Peyer's patch (tissue), 4 donors: ENCODE measurements at places on chromosomes 5 and 9.
A peak's percentile ranks its signal among the peaks of the same experiment; 100 is the strongest.

GRCh38 chr5:178284093-178284675, 51.6 kb upstream of the PHYKPL start:
- DNase-seq: no peak

DNA sequence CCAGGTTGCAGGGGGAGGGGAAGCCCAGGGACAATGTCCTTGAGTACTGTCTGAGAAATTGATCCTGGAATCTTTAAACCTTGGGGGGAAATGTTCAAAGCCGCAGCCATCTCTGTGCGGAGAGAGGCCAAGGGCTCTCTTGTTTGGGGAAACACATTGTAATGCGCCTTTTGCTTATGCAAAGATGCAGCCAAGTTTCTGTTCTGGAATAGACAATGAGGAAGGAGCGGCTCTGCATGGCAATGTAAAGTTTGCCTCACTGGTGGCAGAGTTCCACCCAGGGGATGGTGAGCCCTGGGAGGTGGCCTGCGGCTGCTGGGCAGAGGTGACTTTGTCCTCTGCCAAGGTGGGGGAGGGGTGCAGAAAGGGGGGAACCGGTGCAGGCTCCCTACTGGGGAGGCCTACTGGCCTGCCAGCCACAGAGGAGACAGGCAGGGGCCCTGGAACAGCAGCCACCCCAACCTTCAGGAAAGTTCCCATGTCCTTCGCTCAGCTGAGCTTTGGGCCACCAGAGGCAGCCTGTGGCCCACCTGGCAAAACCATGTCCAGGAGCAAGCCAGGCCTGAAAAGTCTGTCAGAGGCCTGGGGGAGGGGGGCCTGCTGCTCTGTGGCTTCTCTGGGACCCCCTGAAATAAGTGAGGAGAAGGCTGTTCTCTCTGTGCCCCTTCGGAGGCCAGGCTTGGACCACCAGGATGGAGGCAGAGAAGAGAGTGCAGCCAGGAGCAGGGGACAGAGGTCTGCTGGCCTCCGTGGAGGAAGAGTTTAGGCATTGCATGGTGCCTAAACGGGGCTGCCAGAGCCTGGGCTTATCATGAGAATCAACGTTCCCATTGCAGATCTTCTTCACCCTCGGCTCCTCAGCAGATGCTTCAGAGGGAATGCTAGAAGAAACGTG, 127.8 kb downstream of the ZNF354C start:
- no peak for DNase-seq

DNA sequence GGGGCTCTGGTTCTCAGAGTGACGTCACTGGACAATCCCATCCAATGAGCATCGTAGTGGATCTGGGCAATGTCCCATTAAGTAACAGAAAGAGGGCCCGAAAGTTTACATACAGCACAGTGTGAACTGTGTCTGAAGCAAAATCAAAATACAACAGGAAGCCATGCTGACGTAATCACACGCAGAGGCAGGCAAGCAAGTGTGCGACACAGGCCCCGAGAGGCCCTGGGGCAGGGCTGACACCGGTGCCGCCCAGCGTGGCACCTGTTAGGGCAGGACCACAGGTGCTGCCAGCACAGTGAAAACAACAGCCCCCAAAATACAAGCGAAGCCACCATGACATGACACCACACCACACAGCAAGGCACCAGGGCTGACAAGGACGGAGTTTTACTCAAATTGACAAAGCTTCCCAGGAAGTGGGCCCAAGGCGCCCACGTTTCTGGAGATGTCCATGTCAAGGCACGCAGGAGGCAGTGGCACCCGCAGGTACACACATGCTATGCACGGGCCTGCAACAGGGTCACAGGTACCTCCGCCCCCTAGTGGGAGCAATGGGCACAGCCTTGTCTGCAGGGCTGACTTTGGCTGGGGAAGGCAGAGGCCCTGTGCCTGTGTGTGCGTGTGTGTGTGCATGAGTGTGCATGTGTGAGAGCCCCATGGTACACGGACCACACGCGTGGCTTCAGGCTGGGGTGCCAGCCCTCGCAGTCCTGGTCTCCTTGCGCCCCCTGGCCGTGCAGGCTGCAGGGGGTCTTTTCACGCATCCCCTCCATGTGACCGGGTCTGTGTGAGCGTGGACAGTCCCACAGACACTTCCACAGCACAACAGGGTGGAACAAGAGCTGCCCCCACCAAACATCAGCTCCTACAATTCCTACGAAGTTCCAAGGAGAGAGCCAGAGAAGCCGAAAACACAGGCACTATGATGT, 19.6 kb downstream of the QSOX2 start:
- DNase-seq: peak; percentile 84

DNA sequence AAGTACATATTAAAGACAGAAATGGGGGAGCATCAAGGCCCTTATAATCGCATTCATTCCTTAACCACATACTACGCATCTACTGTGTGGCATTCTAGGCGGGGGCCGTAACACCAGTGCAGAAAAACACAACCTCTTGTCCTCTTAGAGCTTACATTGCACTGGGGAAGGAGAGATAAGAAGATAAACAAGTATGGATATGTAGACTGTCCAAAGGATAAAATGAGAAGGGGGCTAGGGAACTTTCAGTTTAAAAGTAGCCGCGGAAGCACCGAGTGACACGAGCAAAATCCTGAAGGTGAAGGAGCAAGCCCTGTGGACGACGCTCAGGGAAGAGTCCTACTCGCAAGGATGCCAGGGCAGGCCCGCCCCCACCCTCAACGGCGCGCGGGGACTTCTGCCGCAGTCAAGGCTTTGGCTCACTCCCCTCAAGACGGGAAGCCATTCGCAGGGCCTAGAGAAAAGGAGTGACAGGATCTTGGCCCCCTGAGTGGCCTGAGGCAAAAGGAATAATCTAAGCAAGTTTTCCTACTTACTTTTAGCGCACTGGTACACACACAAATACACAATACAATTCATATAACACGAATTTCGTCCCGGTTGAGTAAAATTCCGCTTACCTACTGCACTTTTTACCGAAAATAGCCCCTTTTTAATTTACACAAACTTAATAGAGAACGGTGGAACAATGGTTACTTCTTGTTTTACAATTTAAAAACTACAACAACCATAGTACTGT, 1.3 kb upstream of the NIPBL start:
- peak; percentile 63 for DNase-seq

GRCh38 chr5:127959152-127959764, 124.3 kb upstream of the SLC12A2 start:
- DNase-seq: no peak

- no peak for DNase-seq
Measured at GRCh38 chr9:37248651-37249163, 128.3 kb downstream of the ZCCHC7 start.

- DNase-seq: no peak
Measured at GRCh38 chr5:143244000-143244736, 159.3 kb downstream of the NR3C1 start.

- no peak for DNase-seq
Measured at GRCh38 chr9:134662143-134662876, 20.7 kb downstream of the COL5A1 start.

DNA sequence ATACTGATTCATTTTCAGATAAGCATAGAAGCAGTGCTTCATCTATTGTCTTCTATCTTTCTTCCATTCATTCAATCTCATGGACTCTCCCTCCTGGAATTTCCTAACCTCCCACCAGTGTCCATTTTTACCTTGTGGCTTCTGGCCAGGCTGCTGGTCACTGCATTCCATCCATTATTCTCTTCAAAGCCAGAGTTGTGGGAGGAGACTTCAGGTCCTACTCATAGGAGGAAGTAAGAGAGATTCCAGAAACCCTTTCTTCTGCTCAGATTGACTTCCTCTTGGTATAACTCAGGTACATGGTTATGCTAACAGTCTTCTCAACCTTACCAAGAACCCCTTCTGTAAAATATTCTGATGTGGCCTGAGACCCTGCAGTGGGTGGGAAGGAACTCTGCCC, 153.3 kb upstream of the SLC12A2 start:
- DNase-seq: no peak

DNA sequence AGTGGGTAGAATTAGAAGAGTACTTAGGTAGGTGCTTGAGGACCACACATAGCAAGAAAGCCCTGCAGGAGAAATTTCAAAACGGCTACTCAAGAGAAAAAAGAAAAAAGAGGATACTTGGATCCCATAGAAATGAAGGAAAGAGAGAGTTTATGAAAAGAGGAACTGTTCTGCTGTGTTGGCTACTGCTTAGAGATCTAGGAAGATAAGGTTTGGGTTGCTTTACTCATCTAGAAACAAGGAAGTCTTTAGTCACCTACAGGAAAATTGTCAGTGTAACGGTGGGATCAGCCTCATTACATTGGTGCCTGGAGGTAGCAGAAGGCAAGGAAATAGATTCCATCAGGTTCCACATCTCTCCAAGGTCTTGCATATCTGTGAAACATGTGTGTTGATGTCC, 14.8 kb upstream of the C5orf46 start:
- DNase-seq: no peak

- no peak for DNase-seq
Measured at GRCh38 chr9:21833090-21833801, 30.8 kb downstream of the MTAP start.

- DNase-seq: no peak
Measured at GRCh38 chr5:103389357-103389756, 130.8 kb downstream of the MACIR start.

DNA sequence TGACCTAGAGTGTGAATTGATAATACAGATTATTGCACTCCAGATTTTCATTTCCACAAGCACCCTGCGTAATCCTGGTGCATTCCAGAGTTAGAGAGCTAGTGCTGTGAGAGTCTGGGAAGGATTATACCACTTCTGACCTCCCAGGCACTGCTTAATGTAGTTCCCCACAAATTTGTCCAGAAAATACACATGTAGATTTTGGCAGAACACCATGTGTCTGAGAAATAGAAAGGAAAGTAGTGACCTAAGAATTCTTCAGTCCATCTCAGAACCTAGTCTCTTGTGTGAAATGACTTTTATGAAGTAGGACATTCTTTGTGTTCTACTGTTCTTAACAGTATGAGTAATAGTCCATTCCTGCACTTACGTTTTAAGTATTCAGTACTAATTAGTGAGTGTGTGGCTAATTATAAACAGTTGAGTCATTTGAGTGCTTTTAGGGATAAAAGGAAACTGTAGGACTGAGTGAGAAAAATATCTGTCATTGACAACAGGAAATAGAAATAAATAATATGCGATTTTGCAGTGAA, 27.8 kb upstream of the PTPDC1 start:
- DNase-seq: no peak

- no peak for DNase-seq
Measured at GRCh38 chr5:58770136-58770535, 187.3 kb downstream of the RAB3C start.

- no peak for DNase-seq
Measured at GRCh38 chr9:78606001-78606379, 309.1 kb downstream of the PSAT1 start.

- DNase-seq: no peak
Measured at GRCh38 chr5:122442938-122443337, 130.9 kb downstream of the SNCAIP start.

DNA sequence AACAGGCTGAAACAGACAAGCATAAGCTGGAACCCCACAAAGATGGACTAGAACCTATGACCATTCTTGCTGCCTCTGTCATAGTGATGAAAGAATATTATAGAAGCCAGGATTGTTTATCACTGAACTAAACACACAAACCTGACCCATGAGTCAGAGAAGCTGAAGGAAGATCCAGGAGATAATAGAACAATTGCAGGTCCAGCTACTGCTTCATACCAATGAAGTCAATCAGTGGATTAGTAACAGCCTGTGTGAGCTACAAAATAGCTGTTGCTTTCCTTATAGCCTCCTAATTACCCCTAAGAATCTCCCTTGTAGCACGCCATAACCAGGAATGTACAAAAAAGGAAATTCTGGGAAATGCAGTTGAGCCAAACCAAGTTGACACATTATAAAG, 459.9 kb upstream of the ZNF462 start:
- no peak for DNase-seq

GRCh38 chr9:132099741-132100407, 20.2 kb upstream of the MED27 start:
- no peak for DNase-seq

DNA sequence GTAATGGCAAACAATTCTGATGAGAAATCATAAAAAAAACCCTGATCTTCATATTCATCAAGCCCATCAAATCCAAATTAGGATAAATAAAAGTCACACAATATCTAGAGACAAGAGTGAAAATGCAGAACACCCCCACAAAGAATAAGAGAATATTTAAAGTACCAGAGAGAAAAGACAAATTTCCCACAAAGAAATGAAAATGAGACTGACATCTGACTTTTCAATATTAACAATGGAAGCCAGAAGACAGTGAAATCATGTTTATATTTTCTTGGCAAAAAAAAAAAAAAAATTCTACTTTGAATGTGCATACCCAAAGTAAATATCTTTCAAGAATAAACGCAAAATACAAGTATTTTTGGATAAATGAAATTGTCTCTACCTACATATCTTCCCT, 28.9 kb upstream of the COL5A1 start:
- no peak for DNase-seq

- DNase-seq: no peak
Measured at GRCh38 chr5:149912226-149912871, 32.2 kb downstream of the PDE6A start.

DNA sequence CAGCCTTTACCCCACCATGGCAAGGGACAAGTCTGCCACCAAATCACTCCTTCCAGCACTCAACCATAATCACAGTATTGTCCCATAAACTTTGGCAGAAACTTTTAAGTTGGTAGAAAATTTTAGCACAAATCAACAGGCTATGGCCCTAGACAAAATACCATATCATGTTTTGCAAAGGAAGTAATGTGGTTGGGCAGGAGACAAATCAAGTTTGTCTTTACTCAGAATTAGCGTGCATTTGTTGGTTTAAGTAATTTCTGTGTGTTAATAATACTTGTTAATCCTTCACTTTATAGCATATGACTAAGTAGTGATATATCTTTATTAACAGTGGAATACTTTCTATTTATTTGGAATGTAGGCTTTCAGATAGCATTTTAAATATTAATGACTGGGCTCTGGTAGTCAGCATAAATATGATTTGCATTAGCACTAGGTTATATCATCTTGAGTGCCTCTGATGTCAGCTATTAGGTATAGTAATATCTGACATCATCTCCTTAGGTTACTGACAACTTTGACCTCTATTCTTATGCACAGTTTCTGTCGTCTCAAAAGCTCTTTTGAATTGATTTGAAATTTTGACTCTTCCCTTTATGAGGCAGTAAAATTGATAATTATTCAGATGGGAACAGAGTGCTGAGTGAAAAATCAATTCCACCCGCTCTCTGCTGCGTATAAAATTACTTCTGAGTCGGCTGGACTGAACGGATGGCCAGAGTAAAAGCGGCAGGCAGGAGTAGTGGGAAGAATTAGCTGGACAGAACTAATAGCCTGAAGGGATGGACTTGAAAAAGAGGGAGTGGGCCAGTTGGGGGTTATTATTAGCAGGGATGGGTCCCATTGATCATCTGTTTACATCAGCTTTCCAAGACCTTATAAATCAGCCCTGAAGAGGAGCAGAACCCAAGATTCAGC, 40.1 kb upstream of the TLX3 start:
- no peak for DNase-seq

DNA sequence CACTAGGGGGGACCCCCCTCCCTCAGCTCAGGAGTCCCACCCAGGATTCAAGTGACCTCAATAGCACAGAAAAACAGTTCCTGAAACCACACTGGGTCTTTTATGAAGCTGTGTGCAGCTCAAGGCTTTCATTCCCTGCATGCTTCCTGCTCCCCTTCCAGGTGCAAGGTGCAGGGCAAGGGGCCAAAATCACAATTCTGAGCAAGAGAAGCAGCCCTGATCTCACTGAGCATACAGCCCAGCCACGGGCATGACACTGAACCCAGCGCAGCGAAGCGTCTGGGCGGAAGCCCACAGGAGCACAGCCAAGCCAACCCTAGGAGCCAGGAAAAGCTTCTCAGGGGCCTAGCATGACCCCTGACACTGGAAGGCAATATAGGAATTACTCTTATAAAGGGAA, 62.9 kb downstream of the IRX2 start:
- no peak for DNase-seq

GRCh38 chr5:167389537-167389936, 901.9 kb upstream of the WWC1 start:
- DNase-seq: no peak
